ENCODE measurements at places on chromosomes 13 and 19. TPM values are rescaled to one million over a fixed set of nuclear protein-coding genes. Genes with fewer than 3 reads are reported as not detected.
A peak's percentile ranks its signal among the peaks of the same experiment; 100 is the strongest.

- peak; percentile 96 for DNase-seq
- H3K27ac ChIP-seq, result peak within 1 kb of the TSS; percentile 98
- peak within 1 kb of the TSS; percentile 73 for H3K4me3 ChIP-seq
- peaks cover 28% of the 10 kb centered on the region for H3K4me1 ChIP-seq
- peaks cover 11% of the 10 kb centered on the region for H3K27me3 ChIP-seq
Observed at GRCh38 chr13:21061029-21061763, at the start of gene LATS2. Gene LATS2 (minus strand): TSS chr13:21061586. CDS start chr13:21046026, 15,560 bp downstream.

- no peaks in the 10 kb centered on the region for H3K4me1 ChIP-seq
- H3K36me3 ChIP-seq, result no peaks in the 10 kb centered on the region
- DNase-seq, result no peak
- H3K27ac ChIP-seq, result no peak overlapping the region
- no peak overlapping the region for H3K4me3 ChIP-seq
Observed at GRCh38 chr13:29105779-29106178, 285.6 kb downstream of the MTUS2 start.

DNA sequence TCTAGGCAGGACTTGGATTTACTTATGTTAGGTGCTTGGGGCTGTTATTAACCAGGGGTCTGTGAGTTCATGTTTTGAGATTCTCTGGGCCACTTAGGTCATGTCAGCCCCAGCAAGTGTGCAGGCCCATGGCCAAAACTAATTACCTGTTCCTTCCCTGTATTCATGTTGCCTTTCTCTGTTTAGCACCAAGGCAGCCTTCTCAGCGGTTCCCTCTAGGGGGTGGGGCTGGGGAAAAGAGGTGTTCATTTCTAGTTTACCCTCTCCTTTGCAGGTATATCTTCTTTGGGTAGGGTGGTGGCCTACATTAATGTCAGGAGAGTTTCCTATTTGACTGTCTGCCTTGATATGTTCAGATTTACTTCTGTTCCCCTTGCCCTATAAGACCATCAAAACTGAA, 61.7 kb downstream of the PDS5B start:
- H3K4me3 ChIP-seq, result no peak overlapping the region
- H3K27me3 ChIP-seq, result no peaks in the 10 kb centered on the region
- H3K27ac ChIP-seq, result no peak overlapping the region
- H3K36me3 ChIP-seq, result no peaks in the 10 kb centered on the region

CCNA1 gene
- not detected for total RNA-seq

DNA sequence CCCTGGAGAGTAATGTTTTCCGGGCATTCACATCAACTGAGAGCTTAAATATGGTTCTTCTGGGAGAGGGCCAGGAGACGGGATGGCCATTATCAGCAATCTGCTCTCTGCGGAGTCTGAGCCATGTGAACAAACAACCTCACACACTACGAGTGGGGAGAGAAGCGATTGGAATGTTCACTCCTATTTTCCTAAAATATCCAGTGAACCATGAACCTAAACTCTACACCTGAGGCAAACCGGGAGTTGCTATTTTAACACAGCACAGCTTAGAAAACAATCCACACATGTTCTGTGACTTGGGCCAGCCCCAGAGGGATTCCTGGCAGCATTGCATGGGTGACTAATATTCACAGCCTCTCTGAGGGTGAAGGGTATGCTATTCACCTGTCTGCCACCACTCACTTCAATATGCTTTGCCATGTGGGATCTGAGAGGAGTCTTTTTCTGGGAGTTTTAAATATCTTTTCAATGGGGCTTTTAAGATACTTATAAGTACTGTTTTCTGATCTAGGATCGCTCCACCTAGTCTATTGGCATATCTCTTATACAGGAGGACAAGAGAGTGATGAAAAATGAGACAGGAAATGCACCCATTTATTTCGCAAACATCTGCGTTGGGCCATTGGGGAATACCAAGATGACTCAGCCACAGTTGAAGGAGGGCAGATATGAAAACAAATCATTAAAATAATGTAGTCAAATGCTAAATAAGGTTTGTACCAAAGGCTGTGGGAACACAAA, 72.6 kb upstream of the SERP2 start:
- no peaks in the 10 kb centered on the region for H3K36me3 ChIP-seq
- no peak for DNase-seq
- H3K4me1 ChIP-seq, result peaks cover 11% of the 10 kb centered on the region
- H3K4me3 ChIP-seq, result no peak overlapping the region

GRCh38 chr13:40311356-40312101, 354.9 kb downstream of the FOXO1 start:
- no peak overlapping the region for H3K4me3 ChIP-seq
- no peaks in the 10 kb centered on the region for H3K36me3 ChIP-seq
- no peak for DNase-seq
- no peaks in the 10 kb centered on the region for H3K27me3 ChIP-seq
- H3K27ac ChIP-seq, result no peak overlapping the region

DNA sequence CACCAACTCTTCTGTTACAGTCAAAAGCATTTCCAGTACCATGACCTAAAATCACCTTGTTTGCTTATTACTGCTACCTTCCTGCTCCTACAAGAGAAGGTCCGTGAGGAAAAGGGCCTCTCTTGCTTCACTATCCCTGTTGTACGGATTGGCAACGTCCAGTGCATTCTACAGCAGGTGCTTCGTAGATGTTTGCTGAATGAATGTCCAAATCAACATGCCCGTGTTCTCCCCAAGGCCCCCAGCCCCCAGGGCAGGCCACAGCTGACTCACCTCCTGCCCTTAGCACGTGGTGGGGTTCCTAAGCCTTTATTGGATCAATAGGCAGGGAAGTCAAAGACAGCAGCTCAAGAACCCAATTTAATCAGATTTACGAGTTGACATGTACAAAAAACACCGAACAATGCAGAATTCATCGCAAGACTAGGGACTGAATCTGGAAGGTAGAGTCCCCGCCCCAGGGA, 5.5 kb upstream of the NAPA start:
- H3K4me3 ChIP-seq, result no peak overlapping the region
- peaks cover 29% of the 10 kb centered on the region for H3K4me1 ChIP-seq
- H3K27ac ChIP-seq, result no peak overlapping the region
- no peaks in the 10 kb centered on the region for H3K27me3 ChIP-seq

GRCh38 chr13:94267581-94268366, 211.7 kb downstream of the DCT start:
- no peak overlapping the region for H3K27ac ChIP-seq
- H3K36me3 ChIP-seq, result no peaks in the 10 kb centered on the region
- H3K4me1 ChIP-seq, result no peaks in the 10 kb centered on the region
- H3K4me3 ChIP-seq, result no peak overlapping the region
- DNase-seq, result no peak

- no peaks in the 10 kb centered on the region for H3K36me3 ChIP-seq
- no peak for DNase-seq
- no peaks in the 10 kb centered on the region for H3K27me3 ChIP-seq
Observed at GRCh38 chr13:40792284-40793051, 3.1 kb downstream of the SLC25A15 start.

JAK3 gene
- 22.1 TPM for total RNA-seq

DNA sequence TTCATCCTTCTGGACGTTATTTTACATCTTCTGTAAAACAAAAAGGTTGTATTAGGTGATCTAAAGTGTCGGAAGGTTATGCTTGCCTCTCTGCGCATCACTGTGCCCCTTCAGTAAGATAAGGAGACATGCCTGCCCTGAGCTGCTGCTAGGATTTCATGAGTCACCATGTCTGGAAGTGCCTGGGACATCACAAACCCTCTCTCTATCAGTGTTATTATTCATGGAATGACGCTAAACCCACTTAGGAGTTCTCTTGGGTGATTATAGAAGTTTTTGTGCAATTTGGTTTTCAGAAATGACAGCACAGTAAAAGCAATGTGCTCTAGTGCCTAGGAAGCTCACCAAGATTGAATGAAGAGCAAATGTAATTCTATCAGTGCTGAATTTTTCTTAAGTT, 617.7 kb downstream of the DCT start:
- no peaks in the 10 kb centered on the region for H3K4me1 ChIP-seq
- no peak for DNase-seq
- no peaks in the 10 kb centered on the region for H3K36me3 ChIP-seq
- no peaks in the 10 kb centered on the region for H3K27me3 ChIP-seq
- no peak overlapping the region for H3K27ac ChIP-seq
- no peak overlapping the region for H3K4me3 ChIP-seq

ZFR2 gene
- total RNA-seq, result not detected

ACTMAP gene
- 29.1 TPM for total RNA-seq

DNA sequence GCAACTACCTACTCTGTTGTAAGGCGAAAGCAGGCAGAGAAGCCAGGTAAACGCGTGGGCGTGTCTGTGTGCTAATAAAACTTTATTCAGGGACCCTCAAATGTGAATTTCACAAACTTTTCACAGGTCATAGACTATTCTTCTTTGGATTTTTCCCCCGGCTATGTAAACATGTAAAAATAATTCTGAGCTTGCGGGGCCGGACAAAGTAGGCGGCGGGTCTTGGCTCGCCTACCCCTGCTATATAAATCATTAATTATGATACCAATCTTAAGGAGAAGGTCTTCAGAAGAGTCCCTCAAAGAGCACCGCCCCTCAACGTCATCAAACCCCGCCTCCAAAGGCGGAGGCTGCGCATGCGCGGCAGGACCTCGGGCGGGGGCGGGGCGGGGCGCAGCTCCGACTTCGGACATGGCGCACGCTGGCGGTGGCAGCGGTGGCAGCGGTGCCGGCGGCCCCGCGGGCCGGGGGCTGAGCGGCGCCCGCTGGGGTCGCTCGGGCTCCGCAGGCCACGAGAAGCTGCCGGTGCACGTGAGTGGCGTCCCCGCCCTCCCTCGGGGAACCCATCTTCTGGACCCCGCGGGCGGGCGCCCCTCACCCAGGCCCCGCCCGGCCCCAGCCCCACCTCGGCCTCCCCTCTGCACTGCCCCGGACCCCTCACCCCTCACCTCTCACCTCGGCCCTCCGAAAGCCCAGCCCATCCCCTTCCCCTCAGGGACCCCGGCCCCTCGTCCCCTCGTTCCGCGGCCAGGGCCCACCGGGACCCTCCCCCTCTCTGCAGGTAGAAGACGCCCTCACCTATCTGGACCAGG, at the start of gene SIN3B:
Gene SIN3B, plus strand, starts transcription at position 389 of the 812 bp plus-strand sequence. Its CDS starts 23 bp downstream, at position 412.
- peak; percentile 91 for DNase-seq
- H3K4me1 ChIP-seq, result peaks cover 9% of the 10 kb centered on the region
- peak within 1 kb of the TSS; percentile 86 for H3K27ac ChIP-seq
- H3K36me3 ChIP-seq, result no peaks in the 10 kb centered on the region
- peak within 1 kb of the TSS; percentile 83 for H3K4me3 ChIP-seq

DNA sequence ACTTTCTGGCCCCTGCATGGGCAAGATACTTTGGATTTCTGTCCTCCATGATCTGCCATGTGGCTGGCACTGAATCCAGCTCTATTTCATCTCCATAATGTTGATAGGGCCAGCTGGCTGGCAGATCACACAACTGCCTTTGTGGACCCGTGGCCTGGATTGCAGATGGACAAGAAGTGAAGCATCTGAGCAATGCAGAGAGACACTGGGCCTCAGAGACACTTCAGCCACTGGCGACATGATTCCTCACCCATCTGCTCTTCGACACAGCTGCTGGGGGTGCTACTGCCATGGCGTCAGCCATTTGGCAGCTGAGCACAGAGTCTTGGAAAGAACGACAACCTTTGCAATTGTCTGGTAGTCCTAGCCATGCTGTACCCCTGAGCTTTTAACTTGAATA, 79.5 kb upstream of the MYO16 start:
- DNase-seq, result no peak
- no peak overlapping the region for H3K27ac ChIP-seq
- H3K4me1 ChIP-seq, result no peaks in the 10 kb centered on the region
- H3K4me3 ChIP-seq, result no peak overlapping the region

CALR3 gene
- total RNA-seq, result not detected

KLF5 gene
- total RNA-seq, result 334 TPM

GRCh38 chr13:43767341-43767931, 19.3 kb downstream of the ENOX1 start:
- no peak for DNase-seq
- H3K27me3 ChIP-seq, result no peaks in the 10 kb centered on the region
- no peak overlapping the region for H3K4me3 ChIP-seq

DNA sequence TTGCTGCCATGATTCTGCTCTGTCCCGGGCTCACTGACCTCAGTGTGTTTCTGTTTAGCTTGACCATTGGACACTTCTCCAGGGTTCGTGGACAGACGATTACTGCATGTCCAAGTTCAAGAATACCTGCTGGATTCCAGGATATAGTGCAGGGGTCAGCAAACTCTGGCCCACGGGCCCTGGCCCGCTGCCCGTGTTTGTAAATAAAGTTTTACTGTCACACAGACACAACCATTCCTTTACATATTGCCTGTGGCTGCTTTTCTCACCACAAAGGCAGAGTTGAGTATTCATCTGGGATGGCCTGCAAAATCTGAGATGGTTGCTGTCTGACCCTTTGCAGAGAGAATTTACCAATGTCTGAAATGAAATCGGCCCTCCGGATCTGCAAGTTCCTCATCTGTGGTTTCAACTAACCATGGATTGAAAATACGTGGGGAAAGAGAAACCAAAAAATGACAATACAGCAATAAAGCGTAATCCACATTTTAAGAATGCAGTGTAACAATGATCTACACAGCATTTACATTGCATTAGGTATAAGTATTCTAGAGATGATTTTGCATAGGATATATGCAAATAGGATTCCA, 25.9 kb upstream of the F2RL3 start:
- peaks cover 34% of the 10 kb centered on the region for H3K36me3 ChIP-seq
- DNase-seq, result no peak
- H3K4me3 ChIP-seq, result no peak overlapping the region
- no peak overlapping the region for H3K27ac ChIP-seq

DNA sequence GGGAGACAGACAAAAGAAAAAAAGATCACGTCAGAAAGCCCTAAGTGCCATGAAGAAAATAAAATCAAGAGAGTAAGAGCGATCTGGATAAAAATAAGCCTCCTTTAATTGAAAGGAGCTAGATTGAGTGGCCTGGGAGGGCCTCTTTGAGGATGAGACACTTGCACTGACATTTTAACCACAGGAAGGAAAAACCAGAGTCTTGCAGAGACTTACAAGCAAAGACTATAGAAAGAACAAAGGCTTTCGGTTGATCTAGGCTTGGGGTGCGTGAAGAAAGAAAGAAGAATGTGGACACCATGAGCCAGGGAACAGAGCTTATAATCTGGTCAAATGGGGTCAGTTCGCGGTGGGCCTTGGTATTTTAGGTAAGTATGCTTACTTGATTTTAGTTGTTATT, 342.7 kb downstream of the COG6 start:
- no peaks in the 10 kb centered on the region for H3K36me3 ChIP-seq
- no peak overlapping the region for H3K4me3 ChIP-seq
- H3K27me3 ChIP-seq, result no peaks in the 10 kb centered on the region
- DNase-seq, result no peak

- no peak for DNase-seq
- peak overlapping the region; percentile 68 for H3K27ac ChIP-seq
- H3K27me3 ChIP-seq, result no peaks in the 10 kb centered on the region
- H3K4me3 ChIP-seq, result peak overlapping the region; percentile 42
- peaks cover 41% of the 10 kb centered on the region for H3K4me1 ChIP-seq
- no peaks in the 10 kb centered on the region for H3K36me3 ChIP-seq
Observed at GRCh38 chr19:18160493-18160970, 7.6 kb downstream of the PIK3R2 start.

GRCh38 chr19:57900311-57900710, 11.5 kb upstream of the ZNF814 start:
- no peak for DNase-seq
- H3K27me3 ChIP-seq, result no peaks in the 10 kb centered on the region
- no peak overlapping the region for H3K27ac ChIP-seq
- no peak overlapping the region for H3K4me3 ChIP-seq
